ENCODE measurements at places on chromosomes 1 and 21. TPM values are rescaled to one million over a fixed set of nuclear protein-coding genes. Genes with fewer than 3 reads are reported as not detected.

GBP2 gene
- 56.0 TPM for total RNA-seq

ACKR1 gene
- not detected for total RNA-seq

CALML6 gene
- total RNA-seq = 0.13 TPM

CYP4B1 gene
- not detected for total RNA-seq

RAB13 gene
- total RNA-seq = 35.4 TPM

SPRR2G gene
- not detected for total RNA-seq

NR1I3 gene
- not detected for total RNA-seq

FAM78B gene
- 0.38 TPM for total RNA-seq

S100A9 gene
- 0.25 TPM for total RNA-seq

SLC9C2 gene
- total RNA-seq = not detected

PIGP gene
- total RNA-seq = 2.6 TPM

SELP gene
- total RNA-seq = 0.13 TPM

PRELP gene
- not detected for total RNA-seq
